G401 (cell line): ENCODE measurements at places on chromosomes 6 and 20. TPM values are rescaled to one million over a fixed set of nuclear protein-coding genes. Genes with fewer than 3 reads are reported as not detected.

FBXL4 gene
- 8.3 and 9.0 TPM in 2 replicates for total RNA-seq

TTK gene
- total RNA-seq: 37.9 and 62.7 TPM in 2 replicates

NANP gene
- 5.8 and 6.6 TPM in 2 replicates for total RNA-seq

EYS gene
- not detected in 2 replicates for total RNA-seq

COL9A1 gene
- 16.5 and 24.1 TPM in 2 replicates for total RNA-seq

SMPD2 gene
- 16.1 and 21.8 TPM in 2 replicates for total RNA-seq

NKAIN2 gene
- not detected in 2 replicates for total RNA-seq

XRN2 gene
- 92.7 and 123 TPM in 2 replicates for total RNA-seq

LHFPL5 gene
- total RNA-seq: not detected in 2 replicates

GMPR gene
- total RNA-seq: not detected in 2 replicates

AAR2 gene
- total RNA-seq: 41.4 and 42.2 TPM in 2 replicates

COL21A1 gene
- not detected in 2 replicates for total RNA-seq

SIGLEC1 gene
- total RNA-seq: not detected in 2 replicates

MLIP gene
- not detected in 2 replicates for total RNA-seq

FOXC1 gene
- 10.2 and 11.4 TPM in 2 replicates for total RNA-seq

WFDC5 gene
- not detected in 2 replicates for total RNA-seq

CEP57L1 gene
- total RNA-seq: 31.6 and 43.4 TPM in 2 replicates

RSPO3 gene
- total RNA-seq: 5.7 TPM in 1 of 2 replicates, not detected in the other

SYCP2 gene
- 5.0 and 8.6 TPM in 2 replicates for total RNA-seq

CAP2 gene
- total RNA-seq: 1.0 and 5.3 TPM in 2 replicates

DAAM2 gene
- total RNA-seq: under 0.01 and 1.1 TPM in 2 replicates

SPTLC3 gene
- not detected in 2 replicates for total RNA-seq

PLCB4 gene
- 2.4 and 10.3 TPM in 2 replicates for total RNA-seq

SLC24A3 gene
- total RNA-seq: not detected in 2 replicates

DYNLT1 gene
- 97.6 and 102 TPM in 2 replicates for total RNA-seq

PAX1 gene
- not detected in 2 replicates for total RNA-seq

HLA-DPB1 gene
- not detected in 2 replicates for total RNA-seq

APCDD1L gene
- not detected in 2 replicates for total RNA-seq

LY6G6D gene
- not detected in 2 replicates for total RNA-seq

IDH3B gene
- total RNA-seq: 204 and 239 TPM in 2 replicates

SDC4 gene
- 16.4 and 24.7 TPM in 2 replicates for total RNA-seq

MUC21 gene
- total RNA-seq: not detected in 2 replicates

TPBG gene
- 4.6 and 6.7 TPM in 2 replicates for total RNA-seq

CARMIL1 gene
- total RNA-seq: 0.20 and 0.37 TPM in 2 replicates

TPD52L1 gene
- 248 and 276 TPM in 2 replicates for total RNA-seq

KCNQ5 gene
- total RNA-seq: not detected in 2 replicates

SEMG1 gene
- total RNA-seq: not detected in 2 replicates

ADGRF5 gene
- total RNA-seq: not detected in 2 replicates

GHRH gene
- total RNA-seq: not detected in 2 replicates

SOBP gene
- 3.7 and 5.0 TPM in 2 replicates for total RNA-seq

C6orf141 gene
- total RNA-seq: 0.17 TPM in 1 of 2 replicates, not detected in the other

MAS1 gene
- not detected in 2 replicates for total RNA-seq

WASF1 gene
- 6.8 and 12.8 TPM in 2 replicates for total RNA-seq

REM1 gene
- total RNA-seq: not detected in 2 replicates

DLK2 gene
- total RNA-seq: 3.1 and 3.4 TPM in 2 replicates

ZNF165 gene
- total RNA-seq: 2.2 and 2.7 TPM in 2 replicates

GRIK2 gene
- not detected in 2 replicates for total RNA-seq

ZFP64 gene
- total RNA-seq: 140 and 156 TPM in 2 replicates

HLA-DQB1 gene
- total RNA-seq: not detected in 2 replicates

IMPG1 gene
- total RNA-seq: not detected in 2 replicates
